ENCODE measurements at places on chromosomes 1 and 21.

DNA sequence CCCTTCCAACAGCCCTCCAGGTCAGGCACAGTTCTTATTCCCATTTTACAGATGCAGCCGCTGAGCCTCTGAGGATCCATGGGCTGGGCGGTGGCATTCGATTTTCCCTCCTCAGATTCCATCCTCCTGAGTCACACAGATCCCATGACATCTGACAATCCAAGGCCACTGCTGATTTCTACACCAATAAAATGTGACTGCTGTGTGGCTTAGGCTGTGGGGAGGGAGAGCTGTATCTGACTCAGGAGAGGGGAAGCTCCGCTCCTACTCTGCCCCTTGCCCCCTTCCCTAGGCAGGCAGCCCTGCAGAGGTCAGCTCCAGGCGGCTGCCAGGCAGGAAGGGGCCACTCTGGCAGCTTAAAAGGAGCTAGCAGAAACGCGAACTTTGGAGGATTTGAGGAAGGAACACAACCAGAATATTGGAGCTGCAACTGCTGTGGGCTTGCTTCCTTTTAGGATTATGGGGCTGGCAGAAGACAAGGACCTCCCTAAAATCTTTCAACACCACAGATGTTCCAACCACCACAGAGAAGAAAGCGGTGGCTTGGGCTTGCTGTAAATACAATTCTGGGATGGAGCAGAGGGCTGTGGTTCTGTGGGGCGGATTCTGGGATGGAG lies 50.0 kb downstream of the MRPL37 start:
- DNase-seq, result no peak

GRCh38 chr1:172914501-172915144 lies 136.1 kb downstream of the TNFSF18 start:
- DNase-seq, result no peak

GRCh38 chr21:29155118-29155932 lies 24.9 kb downstream of the MAP3K7CL start:
- DNase-seq, result no peak

DNA sequence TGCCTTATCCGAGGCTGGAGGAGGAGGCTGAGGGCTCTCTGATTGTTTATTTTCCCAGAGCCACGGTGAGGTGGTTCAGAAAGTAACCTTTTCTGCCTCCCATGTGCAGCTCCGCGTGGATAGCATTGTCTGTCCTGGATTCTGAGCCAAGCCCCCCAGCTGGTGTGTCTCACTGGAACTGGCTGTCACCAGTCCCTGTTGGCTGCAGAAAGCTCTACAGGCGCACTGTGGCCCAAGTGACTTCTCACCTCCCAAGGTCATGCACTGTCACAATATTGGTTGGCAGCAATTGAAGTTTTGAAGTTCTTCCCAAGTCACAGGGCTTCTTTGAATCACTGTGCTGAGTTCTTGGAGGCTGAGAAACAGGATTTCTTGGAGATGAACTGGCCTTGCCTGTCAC lies 8.2 kb downstream of the BMP8A start:
- no peak for DNase-seq

DNA sequence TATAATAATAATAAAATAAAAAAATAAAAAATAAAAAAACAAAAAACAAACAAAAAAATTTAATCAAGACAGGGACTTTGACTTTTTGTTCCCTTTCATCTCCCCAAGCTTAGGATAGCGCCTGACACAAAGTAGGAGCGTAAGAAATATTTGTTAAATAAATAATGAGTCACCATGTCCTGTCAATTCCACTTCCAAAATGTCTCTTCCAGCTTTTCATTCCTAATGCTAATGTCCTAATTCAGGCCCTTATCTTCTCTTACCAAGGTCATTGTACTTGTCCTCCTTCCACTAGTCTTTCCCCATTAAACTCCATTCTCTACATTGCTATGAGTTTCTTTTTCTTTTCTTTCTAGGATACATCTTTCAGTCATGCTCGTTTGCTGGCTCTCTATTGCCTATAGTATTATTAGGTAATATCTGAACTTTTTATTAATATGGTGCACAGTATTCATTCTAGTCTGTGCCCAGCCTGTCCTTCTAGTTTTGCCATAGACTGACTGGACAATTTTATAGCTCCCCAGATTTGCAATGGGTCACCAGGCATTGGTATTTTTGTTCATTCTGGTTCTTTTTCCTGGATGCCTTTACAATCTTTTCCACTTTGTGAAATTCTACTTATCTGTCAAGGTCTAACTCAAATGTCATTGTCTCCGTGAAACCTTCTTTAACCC lies 11.4 kb downstream of the NEXN start:
- DNase-seq, result no peak

- DNase-seq, result peak; percentile 84
These were observed 674 bp upstream of the HES5 start for GRCh38 chr1:2530513-2531361.

DNA sequence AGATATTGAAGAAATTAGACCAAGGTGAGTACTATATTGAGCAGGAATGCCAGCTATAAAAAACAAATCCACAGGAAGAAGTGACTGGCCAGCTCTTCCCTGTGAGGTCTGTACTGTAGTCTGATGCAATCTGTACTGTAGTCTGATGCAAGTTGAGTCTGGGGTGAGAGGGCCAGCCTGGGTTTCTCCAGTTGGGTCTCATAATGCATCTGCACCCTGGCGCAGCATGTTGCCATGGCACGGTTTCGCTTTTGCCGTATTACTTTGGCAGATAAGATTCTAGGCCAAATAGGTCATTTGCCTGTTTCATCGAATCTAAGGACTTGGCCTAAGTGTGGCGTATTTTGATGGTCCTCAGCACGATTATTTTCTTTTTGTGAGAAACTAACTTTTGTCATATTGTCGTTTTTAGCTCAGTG lies 24.4 kb upstream of the PGD start:
- no peak for DNase-seq

- peak; percentile 53 for DNase-seq
These were observed 4.6 kb upstream of the UMODL1 start for GRCh38 chr21:42066521-42066920.

- no peak for DNase-seq
These were observed 1278.3 kb downstream of the AMY1C start for GRCh38 chr1:105027838-105028471.

DNA sequence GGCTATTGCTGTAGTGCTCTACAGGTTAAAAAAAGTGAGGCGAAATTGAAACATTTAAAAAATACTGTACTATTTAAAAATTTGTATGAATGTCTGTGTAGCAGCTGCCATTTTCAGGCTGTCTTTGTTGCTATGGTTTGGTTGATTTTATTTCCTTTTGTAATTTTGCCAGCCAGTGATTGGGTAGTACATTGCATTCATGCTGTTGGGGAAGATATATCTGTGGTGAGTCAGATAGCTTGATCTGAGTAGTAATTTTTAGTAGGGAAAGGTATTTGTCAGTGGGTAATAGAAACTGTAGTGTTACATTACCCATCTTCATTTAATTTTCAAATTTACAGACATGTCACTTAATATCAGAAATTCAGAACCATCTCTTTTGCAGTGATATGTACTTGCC lies 15.0 kb downstream of the NFIA start:
- no peak for DNase-seq

DNA sequence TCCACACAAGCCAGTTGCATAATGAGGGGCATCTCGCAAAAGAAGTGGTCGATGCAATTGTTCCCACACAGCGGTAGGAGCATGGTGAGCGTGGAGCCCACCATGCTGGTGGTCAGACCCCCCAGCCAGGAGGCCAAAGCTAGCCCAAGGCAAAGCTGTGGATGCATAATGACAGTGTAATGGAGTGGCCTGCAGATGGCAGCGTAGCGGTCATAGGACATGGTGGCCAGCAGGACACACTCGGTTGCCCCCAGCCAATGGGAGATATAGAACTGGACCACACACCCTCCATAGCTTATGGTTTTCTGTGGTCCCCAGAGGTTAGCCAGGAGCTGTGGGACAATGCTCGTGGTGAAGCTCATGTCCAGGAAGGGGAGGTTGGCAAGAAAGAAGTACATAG lies 4.3 kb downstream of the OR2C3 start:
- no peak for DNase-seq

DNA sequence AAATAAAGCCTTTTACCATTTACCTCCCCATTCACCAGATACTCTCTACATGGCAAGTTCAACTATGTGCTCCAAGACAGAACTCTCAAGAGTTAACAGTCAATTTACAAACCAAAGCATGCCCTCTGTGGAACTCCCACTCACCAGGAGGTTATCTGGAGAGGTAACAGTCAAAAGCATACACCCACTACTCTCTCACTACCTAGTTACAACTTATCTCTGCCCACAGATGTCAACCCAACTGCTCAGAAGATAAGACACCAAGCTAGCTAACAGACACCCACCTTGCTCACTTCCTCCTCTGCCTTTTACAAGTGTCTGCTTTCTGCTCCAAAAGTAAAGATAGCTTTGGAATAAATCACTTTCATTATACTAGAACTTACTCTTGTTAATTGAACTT lies 131.0 kb downstream of the TRIM33 start:
- no peak for DNase-seq

GRCh38 chr1:222627232-222627631 lies 9.3 kb downstream of the MIA3 start:
- DNase-seq, result no peak

All from DMS79 (cell line).